ENCODE measurements at places on chromosomes 11 and 22.

GRCh38 chr11:133239575-133239974 is 292.7 kb downstream of the OPCML start:
- no peak for DNase-seq

GRCh38 chr11:128908391-128909246 is 17.5 kb downstream of the KCNJ5 start:
- no peak for DNase-seq

GRCh38 chr11:6705905-6706535 is 22.9 kb upstream of the MRPL17 start:
- DNase-seq = peak; percentile 29

- no peak for DNase-seq
These were observed 30.5 kb upstream of the MSANTD2 start for GRCh38 chr11:124830749-124831148.

GRCh38 chr11:70522593-70523311 is 124.4 kb downstream of the CTTN start:
- peak; percentile 64 for DNase-seq

DNA sequence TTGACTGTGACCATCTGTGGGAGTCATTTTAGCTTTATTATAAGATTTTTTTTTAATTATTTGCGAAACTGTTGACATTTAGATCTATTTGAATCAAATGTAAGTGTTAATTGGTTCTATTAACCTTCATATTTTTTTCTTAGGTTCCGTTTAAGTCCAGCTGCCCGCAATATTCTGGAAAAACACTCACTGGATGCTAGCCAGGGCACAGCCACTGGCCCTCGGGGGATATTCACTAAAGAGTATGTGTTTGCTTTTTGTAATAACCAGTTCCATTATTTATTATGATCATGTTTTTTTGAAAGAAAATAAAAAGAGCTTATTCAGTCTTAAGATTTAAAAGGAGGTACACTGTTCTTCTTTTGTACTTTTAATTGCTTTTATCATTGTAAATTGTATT is 43.9 kb downstream of the PDHX start:
- no peak for DNase-seq

DNA sequence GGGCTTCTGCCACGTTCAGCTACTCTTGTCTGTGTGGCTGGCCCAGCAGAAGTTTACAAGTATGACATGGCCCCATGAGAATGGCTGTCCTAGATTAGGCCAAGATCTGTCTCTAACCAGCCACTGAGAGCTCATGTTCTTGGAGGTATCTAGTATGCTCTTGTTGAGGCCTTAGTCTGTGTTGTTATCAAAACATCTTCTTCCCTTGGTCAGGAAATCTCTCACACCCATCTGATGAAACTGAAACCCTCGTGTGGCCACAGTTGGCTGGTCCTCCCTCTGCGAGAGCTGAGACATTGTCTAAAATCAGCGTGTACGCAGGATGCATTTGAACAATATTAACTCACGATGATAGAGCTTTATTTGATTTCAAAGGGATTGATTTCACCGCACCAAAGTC is 109.0 kb upstream of the NNMT start:
- DNase-seq = no peak

GRCh38 chr22:50695421-50696250 is 23.0 kb downstream of the SHANK3 start:
- no peak for DNase-seq

DNA sequence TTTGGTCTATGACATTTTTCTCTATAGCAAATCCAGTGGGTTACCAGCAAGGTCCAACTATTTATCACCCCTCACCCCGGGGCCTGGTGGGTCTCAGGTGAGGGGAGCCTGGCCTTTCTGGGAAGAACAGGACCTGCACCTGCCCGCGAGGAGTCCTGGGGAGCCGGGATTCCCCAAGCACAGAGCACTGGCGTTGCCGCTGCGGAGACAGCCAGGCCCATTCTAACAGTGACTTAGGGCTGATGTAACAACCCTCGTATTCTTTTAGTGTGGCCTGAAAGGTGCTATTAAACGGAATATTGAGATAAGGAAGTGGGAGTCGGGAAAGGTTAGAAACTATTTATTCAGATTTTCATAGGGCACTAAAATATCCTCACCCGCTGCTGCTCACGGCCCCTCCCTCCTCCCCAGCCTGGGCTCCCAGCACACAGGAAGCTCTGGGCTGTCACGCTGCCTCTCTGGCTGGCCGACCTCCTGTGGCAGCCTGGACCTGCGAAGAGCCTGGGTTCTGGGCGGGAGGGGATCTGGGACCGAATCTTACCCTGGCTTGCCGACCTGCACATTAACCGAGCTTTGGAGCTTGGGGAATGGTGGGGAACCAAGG is 141.2 kb downstream of the MIAT start:
- DNase-seq = no peak

DNA sequence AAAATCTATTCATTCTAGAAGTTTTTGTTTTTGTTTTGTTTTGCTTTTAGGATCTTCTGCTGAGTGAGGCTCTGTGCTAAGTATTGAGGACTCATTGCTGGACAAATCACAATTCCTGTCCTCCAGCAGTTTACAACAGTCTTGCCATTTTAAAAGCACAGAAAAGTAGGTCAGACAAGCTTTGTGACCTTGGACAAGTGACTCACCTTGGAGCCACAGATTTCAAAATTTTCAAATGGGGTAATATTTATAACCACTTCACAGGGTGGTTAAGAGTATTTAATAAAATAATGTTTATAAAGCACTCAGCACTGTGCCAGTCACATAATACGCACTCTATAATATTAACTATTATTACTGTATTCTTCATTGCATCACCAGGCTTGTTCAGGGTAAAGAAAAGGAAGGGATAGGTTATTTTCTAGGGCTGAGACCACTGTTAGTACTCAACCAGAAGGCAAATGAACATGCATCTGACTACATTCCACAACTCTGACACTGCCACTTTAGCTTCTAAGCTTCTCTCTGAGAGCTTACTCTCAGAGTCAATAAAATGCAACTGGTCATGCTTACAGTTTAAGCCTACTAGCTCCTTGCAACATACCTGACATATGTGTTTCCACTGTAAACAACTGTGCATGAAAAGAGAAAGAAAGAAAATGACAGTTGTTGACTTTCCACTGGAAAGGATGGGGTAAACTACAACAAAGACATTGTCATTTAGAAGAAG is 63.2 kb upstream of the FIBIN start:
- DNase-seq = no peak

GRCh38 chr22:49517667-49518185 is 309.9 kb downstream of the BRD1 start:
- DNase-seq = no peak
